ENCODE measurements at places on chromosomes 5 and 9.

DNA sequence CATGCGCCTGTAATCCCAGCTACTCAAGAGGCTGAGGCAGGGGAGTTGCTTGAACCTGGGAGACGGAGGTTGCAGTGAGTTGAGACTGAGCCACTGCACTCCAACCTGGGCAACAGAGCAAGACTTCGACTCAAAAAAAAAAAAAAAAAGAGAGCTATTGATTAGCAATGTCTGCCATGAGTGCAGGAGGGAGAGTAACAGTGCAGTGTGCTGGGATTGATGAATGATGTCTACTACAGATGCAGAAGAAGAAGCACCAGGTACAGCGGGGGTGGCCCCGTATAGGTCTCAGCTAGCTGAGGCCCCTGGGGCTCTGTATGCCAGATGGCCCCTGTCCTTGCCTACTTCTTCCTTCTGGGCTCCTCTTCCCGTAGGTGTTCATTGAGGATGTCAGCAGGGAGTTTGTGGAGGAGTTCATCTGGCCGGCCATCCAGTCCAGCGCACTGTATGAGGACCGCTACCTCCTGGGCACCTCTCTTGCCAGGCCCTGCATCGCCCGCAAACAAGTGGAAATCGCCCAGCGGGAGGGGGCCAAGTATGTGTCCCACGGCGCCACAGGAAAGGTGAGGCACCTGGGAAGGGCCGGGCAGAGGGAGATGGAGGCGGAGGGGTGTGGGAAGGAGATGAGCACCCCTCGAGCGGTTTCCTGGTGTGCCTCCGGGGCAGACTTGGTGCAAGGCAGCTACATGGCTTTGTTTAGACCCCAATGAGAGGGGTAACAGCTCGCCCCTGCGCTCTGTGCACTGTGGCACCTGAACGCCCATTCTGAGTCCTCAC, 13.5 kb downstream of the ASS1 start:
- no peak for DNase-seq

- DNase-seq, result no peak
Measured at GRCh38 chr9:104772714-104773510, 9.0 kb downstream of the NIPSNAP3B start.

GRCh38 chr9:1598270-1598669, 416.9 kb upstream of the SMARCA2 start:
- DNase-seq, result no peak

- no peak for DNase-seq
Measured at GRCh38 chr5:78611126-78611605, 37.4 kb downstream of the LHFPL2 start.

DNA sequence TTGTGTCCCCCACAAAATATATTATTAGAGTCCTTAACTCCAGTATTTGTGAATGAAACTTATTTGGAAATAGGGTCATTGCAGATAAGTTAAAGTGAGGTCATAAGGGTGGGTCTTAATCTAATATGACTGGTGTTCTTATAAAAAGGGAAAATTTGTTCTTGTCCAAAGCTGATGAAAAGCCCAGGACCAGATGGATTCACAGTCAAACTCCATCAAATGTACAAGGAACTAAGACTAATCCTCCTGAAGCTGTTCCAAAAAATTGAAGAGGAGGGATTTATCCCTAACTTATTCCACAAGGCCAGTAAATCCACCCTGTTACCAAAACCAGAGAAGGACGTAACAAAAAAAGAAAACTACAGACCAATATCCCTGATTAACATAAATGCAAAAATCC, 56.4 kb upstream of the SLIT3 start:
- no peak for DNase-seq

GRCh38 chr9:85575868-85576267, 165.9 kb downstream of the AGTPBP1 start:
- DNase-seq, result no peak

- DNase-seq, result no peak
Measured at GRCh38 chr5:1824903-1825841, 24.0 kb downstream of the NDUFS6 start.

GRCh38 chr9:38434853-38435252, 10.6 kb upstream of the IGFBPL1 start:
- DNase-seq, result no peak

- DNase-seq, result no peak
Measured at GRCh38 chr9:34559624-34560455, 29.7 kb downstream of the CNTFR start.

DNA sequence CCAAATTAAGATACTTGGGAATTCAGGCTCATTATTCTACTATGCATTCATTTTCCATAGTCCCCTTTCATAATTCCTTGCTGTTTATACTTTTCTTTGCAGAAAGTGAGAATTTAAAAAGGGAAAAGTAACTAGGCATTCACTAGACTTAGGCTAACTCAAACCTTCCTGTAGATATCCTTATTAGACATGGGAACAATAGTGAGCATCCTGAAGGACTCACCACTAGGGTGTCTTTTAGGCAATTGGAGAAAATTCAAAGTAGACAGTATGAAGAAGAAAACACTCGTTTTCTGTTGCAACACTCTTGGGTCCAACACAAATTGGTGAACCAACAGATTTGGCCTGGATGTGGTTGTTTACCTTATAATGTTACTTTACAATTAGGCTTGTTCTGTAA, 213.2 kb upstream of the GRIN3A start:
- DNase-seq, result no peak

- no peak for DNase-seq
Measured at GRCh38 chr5:81754621-81755020, 3.7 kb upstream of the SSBP2 start.

DNA sequence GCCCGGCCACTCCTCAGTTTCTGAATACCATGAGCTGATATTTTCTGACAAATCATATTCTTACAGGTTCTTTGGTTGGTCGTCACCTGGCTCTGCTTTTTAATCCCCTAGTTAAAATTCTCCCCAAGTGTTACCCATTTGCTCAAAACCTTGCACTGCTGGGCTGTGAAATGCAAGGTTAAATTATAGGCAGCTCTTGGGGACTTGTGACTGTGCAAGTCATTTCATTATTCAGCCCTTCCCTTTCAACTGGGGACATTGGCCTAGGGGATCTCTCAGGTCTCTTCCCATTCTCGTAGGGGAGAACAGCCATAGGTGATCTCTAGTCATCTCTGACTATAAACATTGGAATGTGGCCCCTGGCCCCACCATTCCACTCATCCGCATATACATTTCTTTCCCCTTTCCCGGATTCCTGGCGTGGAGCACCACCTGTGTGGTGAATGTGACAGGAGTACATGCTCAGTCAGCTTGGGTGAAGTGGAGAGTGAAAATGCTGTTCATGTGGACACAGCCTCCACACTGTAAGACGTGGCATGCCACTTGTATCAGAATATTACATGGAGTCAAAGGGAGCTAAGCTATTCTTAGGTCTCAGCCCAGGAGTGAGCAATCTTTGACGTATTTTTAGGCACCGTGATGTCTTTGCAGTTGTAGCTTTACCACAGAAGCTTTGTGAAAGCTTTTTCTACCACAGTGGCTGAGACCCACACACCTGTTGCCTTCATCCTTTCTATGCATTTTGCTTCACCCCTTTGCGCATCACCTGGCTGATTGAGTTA, 386.7 kb downstream of the KDM4C start:
- DNase-seq, result no peak

DNA sequence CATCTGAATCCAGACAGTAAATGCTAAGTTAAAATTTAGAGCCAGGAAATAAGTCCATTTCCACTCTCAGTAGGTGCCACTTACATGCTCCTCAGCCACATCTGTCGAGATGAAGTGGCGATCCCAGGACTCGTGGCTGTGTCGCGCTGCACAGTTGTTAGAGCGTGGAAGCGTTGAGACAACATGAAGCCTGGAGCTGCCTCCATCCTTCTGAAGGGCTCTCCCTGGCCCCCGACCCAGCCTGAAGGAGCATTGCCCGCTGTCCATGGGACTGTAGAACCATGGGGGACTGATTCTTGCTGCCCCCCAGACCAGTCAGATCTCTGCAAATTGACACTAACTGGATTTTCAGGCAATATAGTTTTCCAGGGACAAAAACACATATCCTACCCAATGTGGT, 58.9 kb downstream of the IRX1 start:
- no peak for DNase-seq

DNA sequence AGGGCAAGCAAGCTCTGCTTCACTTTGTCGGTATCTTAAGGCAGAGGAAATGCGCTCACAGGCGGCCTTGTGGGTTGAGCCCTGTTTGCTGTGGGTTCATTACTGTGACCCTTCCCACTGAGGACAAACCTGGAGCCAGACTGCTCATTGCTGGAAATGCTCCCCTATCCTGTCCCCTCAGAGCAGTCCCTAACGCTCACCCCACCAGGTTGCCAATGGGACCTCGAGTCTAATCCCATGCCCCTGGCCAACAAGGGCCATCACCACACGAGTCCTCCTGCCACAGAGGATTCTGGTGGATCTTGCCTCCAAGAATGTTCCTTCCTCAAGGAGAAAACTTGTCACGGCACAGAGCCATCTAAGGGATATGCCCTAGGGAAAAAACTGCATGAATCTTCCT, 14.6 kb downstream of the IPPK start:
- DNase-seq, result no peak

- DNase-seq, result no peak
Measured at GRCh38 chr5:99445805-99446204, 517.0 kb upstream of the CHD1 start.

DNA sequence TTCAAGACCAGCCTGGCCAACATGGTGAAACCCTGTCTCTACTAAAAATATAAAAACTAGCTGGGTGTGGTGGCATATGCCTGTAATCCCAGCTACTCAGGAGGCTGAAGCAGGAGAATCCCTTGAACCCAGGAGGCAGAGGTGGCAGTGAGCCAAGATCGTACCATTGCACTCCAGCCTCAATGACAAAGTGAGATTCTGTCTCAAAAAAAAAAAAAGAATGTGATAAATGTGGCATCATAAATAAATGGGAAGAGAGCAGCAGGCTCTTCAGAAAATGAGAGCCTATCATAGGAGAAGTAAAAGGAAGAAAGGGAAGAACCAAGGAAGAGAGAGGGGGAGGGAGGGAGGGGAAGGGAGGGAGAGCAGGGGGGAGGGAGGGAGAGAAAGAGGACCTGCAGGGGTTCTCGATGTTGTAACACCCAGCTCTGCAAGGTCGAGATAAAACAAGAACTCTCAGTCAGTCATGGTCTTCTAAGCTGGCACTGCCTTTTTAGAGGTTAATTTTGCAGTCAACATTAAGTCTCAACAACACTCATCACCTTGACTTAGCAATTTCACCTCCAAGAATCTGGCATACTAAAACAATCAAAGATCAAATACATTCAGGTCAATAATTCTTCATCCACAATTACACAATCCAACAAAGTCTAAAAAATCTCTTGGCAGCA, 68.7 kb upstream of the SIMC1 start:
- no peak for DNase-seq

GRCh38 chr5:51657340-51658240, 274.3 kb downstream of the ISL1 start:
- DNase-seq, result no peak

- no peak for DNase-seq
Measured at GRCh38 chr9:1303932-1304331, 253.8 kb downstream of the DMRT2 start.

GRCh38 chr5:168300326-168301182, 9.1 kb downstream of the WWC1 start:
- no peak for DNase-seq

DNA sequence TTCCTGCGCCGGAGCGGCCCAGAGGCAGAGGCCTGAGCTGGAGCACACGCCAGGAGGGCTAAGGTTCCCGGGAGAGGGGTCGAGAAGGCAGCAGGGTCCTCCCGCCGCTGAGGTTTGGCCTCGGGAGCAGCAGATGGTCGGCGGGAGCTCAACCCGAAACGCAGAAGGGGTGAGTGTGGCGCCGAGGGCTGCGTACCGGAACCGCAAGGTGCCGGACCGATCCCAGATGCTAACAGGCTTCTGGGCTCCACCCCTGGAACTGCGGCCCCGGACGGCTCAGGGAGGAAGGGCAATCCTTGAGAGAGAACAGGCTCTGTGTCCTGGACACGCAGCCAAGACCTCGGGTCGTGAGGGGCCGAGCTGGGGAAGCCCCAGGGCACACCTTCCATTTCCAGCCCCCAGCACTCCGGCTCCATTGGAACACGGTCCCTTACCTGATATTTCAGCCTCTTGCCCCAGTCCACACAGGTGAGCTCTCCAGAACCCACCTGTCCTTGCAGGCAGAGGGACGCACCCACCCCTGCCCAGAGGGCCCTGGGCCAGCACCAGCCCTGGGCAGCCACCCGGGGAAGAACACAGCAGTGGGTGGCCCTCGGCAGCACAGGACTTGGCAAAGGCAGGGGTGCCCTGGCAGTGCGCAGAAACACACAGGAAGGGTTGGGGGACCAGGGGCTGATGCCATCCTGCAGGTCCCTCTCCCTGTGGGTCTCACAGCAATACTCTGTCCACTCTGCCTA, 1.4 kb downstream of the LHX3 start:
- DNase-seq, result no peak

- DNase-seq, result no peak
Measured at GRCh38 chr9:95025213-95026147, 292.0 kb downstream of the FANCC start.

DNA sequence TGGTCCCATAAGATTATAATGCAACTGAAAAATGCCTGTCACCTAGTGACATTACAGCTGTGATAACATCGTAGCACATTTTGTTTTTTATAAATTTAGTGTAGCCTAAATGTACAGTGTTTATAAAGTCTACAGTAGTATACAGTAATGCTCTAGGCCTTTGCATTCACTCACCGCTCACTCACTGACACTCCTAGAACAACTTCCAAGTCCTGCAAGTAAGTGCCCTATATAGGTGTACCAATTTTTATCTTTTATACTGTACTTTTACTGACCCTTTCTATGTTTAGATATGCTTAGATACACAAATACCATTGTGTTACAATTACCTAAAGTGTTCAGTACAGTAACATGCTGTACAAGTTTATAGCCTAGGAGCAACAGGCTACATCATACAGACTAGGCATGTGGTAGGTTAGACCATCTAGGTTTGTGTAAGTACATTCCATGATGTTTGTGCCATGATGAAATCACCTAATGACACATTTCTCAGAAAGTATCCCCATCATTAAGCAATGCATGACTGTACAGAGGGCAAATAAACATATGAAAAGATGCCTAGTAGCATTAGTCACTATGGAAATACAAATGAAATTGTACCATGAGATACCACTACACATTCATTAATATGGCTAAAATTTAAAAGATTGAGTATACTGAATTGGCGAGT, 127.6 kb downstream of the TRPM6 start:
- DNase-seq, result no peak

DNA sequence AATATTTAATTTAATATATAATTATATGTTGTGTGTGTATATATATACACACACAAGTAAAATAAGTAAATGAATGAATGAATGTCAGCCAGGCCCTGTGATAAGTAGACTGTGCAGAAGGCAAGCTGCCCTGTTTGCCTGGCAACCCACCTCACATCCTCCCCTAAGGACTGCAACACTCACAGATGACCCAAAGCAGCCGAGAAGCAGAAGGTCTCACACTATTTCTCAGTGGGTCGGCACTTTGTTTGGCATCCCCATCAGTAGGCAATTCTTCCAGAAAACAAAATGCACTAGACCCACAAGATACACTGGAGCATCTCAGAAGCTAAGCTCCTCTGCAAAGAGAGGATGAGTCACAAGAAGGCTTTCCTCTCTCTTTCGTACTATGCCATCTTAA, 152.1 kb upstream of the GRAMD2B start:
- no peak for DNase-seq

Measured in activated CD4-positive, alpha-beta T cell treated with anti-CD3 and anti-CD28 coated beads, Interleukin-10, Interleukin-2, amounts not matched to agents 100 ng/mL and 50 ng/mL, durations not matched to agents 16 hours and 8 hours (primary cell).